ENCODE measurements at places on chromosomes 12 and 14.

GRCh38 chr14:104389326-104390220 lies 190.0 kb upstream of the C14orf180 start:
- no peak for DNase-seq

DNA sequence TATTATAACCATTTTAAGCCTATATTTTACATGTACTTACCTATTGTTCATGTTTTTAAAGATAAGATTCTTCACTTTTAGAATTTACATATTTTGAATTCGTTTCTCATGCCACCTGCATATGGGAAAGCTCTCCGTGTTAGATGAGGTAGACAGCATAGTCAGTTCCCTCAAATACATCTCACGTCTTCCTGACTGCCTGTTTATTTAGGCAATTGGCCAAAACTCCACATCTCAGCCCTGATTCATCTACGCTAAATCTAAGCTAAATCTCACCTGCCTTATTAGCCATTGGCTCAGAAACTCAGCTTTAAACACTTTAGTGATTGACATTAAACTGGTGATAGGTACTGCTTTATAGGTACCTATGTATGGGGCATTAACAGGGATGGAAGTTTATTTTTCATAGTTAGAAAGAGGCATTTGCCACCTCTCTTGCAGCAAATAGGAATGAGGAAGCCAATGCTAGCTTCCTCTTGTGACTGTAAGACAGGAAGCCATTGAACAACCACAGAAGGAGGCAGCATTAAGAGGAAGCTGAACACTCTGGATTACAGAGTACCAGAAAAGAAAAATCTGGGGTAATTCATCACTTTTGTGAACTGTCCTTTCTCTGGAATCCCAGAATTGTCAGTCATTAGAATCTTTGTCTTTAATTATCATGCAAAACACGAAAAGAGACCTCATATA lies 111.9 kb downstream of the LRFN5 start:
- DNase-seq, result peak; percentile 30

GRCh38 chr12:39620659-39621658 lies 1.4 kb upstream of the ABCD2 start:
- DNase-seq, result no peak

GRCh38 chr12:105100998-105101397 lies 6.5 kb upstream of the WASHC4 start:
- DNase-seq, result no peak

DNA sequence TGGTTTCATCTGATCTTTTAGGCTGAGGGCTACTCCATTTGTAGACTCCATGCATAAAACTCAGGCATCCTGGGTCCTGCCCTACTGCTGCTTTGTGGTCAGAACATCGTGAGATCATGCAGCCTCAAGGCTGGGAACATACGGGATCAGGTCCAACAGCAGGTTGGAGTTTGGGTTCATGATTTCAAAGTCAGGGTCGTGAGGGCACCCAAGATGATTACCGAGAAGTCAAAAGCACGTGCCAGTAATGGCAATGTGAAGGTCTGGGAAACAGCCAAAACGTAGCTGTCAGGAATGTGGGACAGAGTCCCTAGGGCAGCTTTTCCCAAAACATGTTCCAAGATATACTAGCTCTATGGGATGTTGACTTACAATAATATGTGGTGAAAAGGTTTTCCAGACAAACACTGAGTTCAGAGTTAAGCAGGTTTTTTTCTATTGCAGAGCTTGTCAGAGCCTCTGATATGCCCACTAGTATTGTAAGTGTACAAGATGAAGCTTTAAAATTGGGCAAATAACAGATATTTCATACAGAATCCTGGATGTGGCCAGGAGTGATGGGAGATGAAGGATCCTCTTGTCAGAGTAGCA lies 130.3 kb upstream of the DNM1L start:
- DNase-seq, result no peak

DNA sequence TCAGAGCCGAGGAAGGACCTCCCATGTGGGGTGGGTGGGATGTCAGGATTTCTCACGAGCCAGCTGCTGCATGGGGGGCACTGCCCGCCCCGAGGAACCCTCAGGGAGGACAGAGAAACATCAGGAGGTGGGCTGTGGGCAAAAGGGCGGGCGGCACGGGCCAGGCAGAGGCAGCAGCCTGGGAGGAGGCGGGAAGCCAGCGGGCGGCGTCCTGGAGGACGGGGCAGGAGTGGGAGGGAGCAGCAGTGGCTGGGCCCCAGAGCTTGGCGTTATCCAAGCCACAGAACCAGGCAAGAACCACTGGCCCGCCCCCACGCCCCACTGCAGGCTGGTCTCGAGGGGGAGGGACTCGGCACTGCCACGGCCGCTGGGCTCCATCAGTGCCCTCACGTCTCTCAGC lies 2.4 kb downstream of the C14orf180 start:
- no peak for DNase-seq

- DNase-seq, result no peak
Observed at GRCh38 chr14:34997762-34998161, 15.0 kb downstream of the SRP54 start.

GRCh38 chr14:103623883-103624482 lies 5.0 kb upstream of the KLC1 start:
- no peak for DNase-seq

DNA sequence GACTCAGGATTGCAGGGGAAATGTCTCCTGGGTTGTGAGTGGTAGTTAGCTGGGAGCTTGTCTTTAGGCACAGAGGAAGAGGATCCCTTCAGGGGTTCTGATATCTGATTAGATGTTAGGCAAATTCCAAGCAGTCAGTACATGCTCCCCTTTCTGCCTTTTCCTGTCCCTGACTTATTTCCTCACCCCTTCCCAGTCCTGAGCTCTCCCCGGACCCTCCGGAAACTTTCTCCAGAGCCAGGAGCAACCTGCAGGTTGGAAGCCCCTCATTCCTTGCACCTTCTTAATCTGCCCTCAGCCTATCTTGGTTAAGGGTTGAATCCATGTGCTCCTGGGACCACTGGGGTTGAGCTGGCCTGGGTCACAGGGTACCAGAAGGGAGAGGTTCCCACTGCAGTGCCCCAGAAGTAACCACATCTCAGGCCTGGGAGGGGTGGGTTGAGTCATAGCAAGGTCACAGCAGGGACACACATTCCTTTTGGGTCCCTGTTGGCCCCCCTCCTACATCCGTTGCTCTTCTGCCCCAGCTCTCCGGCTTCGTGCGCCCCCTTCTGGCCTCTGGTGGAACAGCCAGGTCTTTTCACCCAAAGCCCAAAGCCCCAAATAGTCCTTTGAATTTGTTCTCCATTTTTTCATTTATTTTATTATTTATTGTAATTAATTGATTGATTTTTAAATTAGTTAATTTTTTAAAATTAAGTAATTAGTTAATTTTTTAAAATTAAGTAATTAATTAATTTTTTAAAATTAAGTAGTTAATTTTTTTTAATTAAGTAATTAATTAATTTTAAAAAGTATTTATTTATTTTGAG lies 1.8 kb downstream of the IGFBP6 start:
- peak; percentile 78 for DNase-seq

DNA sequence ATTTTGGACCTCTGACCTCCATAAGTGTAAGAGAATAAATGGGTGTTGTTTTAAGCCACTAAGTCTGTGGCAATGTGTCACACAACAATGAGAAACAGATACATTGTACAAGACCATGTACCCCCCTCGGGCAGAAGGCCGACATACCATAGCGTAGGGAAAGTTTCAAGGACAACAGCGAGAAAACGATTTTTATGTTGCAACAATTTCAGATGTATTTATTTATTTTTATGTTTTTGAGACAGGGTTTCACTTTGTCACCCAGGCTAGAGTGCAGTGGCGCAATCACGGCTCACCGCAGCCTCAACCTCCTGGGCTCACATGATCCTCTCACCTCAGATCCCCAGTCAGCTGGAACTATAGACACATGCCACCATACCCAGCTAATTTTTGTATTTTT lies 136.4 kb upstream of the NCOR2 start:
- no peak for DNase-seq

DNA sequence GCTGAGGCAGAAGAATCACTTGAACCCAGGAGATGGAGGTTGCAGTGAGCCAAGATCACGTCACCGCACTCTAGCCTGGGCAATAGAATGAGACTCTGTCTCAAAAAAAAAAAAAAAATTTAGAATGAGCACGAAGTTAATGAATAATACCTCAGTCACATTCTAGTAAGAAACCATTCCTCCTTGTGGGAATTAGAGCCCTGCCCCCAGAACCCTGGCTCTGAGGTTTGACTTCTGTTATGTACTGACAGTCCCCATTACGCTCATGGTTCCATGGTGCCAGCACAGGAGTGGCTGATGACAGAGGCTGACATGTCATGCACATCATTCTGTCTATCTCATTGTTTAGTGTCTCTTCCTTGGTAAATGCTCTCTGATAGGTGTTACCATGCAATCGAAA lies 132.6 kb upstream of the FGD4 start:
- no peak for DNase-seq

DNA sequence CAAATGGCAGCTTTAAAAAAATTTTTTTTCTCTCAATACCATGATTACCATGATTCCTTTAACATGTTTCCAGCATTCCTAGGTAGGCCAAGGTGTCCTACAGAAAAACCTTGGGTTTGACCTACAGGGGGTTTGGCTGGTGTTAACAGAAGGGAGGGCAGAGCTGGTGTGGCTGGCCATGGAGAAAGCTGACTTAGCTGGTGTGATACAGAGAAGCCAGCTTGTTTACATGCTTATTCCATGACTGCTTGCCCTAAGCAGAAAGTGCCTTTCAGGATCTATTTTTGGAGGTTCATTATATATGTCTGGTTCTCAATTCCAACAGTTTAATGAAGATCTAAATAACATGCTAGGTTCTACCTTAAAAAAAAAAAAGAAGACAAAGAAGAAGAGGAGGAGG lies 68.6 kb downstream of the EEA1 start:
- DNase-seq, result no peak

DNA sequence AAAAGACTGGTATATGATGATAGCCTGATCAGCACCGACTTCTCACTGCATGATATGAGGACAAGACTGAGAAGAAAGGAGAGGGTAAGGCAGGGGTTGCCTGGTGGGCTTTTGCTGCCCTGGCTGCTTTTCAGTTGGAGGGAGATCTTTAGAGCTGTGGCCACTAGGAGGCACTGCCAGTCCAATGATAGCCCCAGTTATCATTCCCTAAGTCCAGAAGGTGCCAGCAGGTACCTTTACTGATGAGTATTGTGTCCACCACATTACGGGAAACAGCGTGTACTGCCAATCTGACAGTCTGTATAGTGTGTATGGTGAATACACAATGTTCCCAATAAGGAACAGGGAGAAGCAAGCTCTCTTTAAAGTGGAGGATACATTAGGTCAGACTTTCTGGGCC lies 55.8 kb upstream of the CCDC175 start:
- peak; percentile 57 for DNase-seq

GRCh38 chr12:113659416-113659815 lies 187.7 kb upstream of the LHX5 start:
- no peak for DNase-seq

- peak; percentile 91 for DNase-seq
Observed at GRCh38 chr14:74983343-74983742, 19.4 kb upstream of the EIF2B2 start.

DNA sequence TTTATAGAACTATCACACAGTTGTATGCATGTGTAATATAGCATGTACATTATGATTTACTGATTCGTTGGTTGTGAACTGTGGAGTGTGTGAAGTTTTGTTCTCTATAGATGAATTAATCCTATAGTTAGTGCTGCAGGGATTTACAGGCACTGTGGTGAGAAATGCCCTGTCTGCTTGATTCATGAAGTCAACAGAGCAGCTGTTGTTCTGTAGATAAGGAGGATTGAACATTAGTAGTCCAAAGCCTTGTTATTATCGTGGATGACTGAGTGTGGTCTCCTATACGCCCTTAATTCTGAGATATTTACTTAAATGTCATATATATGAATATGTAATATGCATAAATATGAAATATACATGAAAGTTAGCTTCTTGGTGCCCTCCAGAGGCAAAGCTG lies 98.3 kb downstream of the DNAH10 start:
- no peak for DNase-seq

GRCh38 chr14:29007990-29008389 lies 241.4 kb downstream of the FOXG1 start:
- DNase-seq, result no peak

DNA sequence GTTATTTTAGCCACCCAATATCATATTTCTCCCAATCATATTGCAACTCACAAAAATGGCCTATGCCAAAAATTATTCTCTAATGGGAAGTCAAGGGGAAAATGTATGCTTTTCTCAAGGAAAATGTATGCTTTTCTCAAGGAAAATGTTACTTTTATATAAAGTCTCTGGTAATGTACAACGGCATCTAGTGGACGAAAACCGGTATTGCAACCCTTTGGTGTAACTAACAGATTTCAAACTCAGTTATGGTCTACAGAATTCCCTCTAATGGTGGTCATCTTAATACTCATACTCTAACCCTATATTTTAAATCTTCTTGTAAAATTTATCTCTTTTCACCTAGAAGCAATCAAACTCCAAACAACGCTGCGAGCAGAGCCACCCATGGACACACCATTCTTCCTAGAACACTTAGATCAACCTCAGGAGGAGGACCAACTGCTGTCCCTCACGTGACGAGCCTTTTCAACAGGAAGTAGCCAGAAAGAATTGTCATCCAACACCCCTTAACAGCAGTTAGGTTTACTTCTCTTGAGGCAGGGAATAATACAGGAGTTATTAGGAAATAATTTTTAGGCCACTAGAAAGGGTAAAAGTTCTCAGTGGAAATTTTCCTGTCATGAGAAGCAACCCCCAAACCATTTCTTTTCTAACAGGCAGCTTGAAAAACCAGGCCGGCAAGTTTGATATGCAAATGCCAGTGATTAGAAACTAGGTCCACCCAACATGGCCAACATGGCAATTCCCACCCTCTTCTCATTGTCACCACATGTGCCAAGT lies 20.1 kb downstream of the APOBEC1 start:
- DNase-seq, result peak; percentile 40

- no peak for DNase-seq
Observed at GRCh38 chr12:80234667-80235066, 135.3 kb downstream of the OTOGL start.

DNA sequence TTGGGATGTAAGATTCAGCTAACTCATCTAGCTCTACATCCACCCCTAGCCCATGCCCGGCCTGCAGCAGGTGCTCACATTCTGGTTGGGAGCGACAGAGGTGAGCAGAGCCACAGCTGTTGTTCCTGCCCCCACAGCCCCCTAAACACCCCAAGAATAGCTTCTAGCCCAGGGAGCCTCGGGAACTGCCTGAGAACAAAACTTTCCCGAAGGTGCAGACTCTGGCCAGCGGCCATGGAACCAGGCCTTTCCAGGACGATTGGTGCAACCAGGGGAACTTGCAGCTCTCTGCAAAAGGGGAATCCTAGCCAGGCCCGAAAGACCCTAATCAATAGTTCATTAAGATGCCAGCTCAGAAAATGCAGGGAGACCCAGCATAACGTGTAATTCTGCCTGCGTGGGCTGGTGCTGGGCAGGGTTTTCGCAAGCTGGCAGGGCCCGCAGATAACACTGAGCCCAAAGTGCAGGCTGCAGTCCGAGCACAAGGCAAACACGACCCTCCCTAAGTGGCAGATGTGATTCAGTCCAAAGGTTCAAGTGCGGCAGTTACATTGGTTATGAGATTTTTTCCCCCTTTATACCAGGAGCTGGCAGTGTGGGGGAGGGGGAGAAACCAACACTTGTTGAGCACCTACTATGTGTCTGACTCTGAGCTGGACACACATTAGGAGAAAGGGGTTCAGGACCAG lies 122.5 kb upstream of the MAP1LC3B2 start:
- no peak for DNase-seq
